ENCODE measurements at places on chromosomes 4 and X. TPM values are rescaled to one million over a fixed set of nuclear protein-coding genes. Genes with fewer than 3 reads are reported as not detected.

GRCh38 chr4:124105212-124105611 lies 607.3 kb downstream of the ANKRD50 start:
- DNase-seq: no peak

DNA sequence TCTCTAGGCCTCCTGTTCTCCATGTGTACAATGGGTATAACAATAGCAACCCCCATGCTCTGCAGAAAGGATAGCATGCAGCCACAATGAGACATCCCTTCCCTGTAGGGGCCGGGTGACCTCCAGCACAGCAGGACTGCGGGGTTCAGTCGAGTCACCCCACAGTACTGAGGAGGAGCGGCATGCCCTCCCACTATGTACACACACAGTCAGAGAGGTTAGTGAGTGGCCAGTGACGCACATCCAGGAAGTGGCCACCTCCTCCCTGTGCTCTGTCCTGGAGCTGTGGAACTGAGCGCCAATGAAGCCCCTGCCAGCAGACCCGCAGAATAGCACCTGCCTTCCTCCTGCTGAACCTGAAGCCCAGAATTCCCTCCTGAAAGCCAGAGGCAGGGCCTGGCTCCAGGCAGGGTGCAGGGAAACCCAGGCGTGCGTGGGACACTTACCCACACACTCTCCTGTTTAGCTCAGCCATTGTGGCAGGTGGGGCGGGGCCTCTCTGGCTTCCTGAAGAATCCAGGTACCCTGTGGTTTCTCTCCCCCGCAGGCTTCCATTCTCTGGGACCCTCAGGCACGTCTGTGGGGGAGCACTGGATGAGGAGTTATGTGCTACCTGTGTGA lies 50.0 kb downstream of the WFS1 start:
- no peak for DNase-seq

- DNase-seq: no peak
These were observed 71.0 kb downstream of the DDX60L start for GRCh38 chr4:168409089-168409801.

- no peak for DNase-seq
These were observed 430.7 kb downstream of the IDS start for GRCh38 chrX:149074398-149074797.

OTC gene
- total RNA-seq: 3.6 TPM

STPG2 gene
- 1.6 TPM for total RNA-seq

Measured in body of pancreas (tissue), 4 donors.